Suprapubic skin (tissue), 4 donors: ENCODE measurements at places on chromosomes 3 and 15.
A peak's percentile ranks its signal among the peaks of the same experiment; 100 is the strongest.

GRCh38 chr15:36858423-36858822 lies 241.9 kb downstream of the MEIS2 start:
- H3K27ac ChIP-seq: no peak overlapping the region
- no peak overlapping the region for H3K4me3 ChIP-seq
- H3K4me1 ChIP-seq: no peaks in the 10 kb centered on the region
- no peak for DNase-seq
- H3K27me3 ChIP-seq: no peaks in the 10 kb centered on the region

DNA sequence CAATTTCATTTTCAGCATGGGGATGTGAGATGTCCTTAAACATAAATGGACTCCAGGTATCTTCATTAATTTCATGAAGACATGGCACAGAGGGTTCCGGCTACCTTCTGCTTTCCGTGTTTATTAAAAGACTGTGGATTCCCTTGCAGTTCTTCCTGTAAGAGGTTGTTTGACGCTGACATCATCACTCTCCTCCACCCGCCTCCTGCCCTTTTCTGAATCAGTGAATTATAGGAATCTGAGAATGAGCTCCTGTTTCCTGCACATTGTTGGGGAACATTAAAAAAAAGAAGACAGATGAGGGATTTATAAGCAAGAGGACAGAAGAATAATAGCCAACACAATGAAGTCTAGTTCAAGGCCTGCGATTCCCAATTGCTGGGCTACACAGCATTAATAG lies 191.3 kb downstream of the LPP start:
- no peak overlapping the region for H3K27ac ChIP-seq
- no peak overlapping the region for H3K4me3 ChIP-seq

GRCh38 chr15:65980824-65981456 lies 111.6 kb downstream of the RAB11A start:
- no peak overlapping the region for H3K4me3 ChIP-seq
- no peaks in the 10 kb centered on the region for H3K36me3 ChIP-seq
- H3K27ac ChIP-seq: no peak overlapping the region
- H3K4me1 ChIP-seq: peaks cover 11% of the 10 kb centered on the region
- peaks cover 49% of the 10 kb centered on the region for H3K27me3 ChIP-seq

DNA sequence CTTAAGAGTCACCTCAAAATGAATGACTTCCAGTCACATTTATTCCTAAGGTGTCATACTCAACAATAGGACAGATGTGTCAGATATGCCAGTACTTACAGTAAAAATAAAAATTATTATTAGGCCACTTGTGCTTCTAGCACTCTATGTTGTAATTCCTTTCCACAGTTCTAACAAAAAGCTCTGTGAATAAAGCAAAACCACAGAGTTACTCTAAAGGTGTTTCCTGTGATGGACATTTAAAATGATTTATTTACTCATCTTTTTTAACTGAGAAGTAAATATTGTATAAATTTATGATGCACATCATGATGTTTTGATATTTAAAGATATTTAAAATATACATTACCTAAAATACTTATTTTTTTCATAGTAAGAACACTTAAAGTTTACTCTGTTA lies 13.9 kb upstream of the GOLGA8B start:
- H3K27me3 ChIP-seq: peaks cover 6% of the 10 kb centered on the region
- H3K36me3 ChIP-seq: no peaks in the 10 kb centered on the region
- no peak overlapping the region for H3K4me3 ChIP-seq
- H3K4me1 ChIP-seq: no peaks in the 10 kb centered on the region
- no peak for DNase-seq

DNA sequence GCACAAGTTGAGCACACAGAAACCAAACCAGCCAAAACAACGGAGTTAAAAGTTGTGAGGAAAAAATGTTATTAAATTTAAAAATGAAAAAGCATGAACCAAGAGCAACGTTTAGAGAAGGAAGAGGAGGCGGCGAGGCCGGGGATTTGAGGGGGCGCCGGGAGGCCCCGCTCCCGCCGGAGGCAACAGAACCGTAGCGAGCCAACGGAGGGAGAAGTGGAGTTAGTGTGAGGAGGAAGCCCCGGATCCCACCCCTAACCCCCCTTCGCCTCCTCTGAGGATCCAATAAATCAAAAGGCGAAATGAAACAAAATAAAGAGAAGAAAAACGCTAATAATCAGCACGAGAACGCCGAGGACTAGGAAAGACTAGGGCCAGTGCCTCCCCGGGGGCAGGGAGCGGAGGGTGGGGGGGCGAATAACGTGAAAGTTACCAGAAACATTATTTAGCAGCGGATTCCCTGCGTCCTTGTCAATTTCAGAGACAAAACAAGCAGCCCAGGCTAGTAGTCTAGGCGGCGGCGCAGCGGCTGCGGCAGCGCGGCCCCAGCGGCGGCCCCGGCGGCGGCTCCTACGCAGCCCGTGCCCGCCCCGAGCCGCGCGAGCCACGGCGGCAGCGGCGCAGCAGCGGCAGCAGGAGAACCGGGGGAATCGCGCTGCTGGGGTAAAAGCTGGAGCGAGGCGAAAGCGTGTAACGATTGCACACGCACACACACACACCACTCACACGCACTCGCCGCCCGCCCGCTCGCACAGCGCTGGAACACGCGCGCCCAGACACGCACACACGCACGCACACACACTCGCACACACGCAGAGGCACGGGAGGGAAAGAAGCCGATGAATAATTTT lies 1.7 kb downstream of the MEIS2 start:
- no peaks in the 10 kb centered on the region for H3K36me3 ChIP-seq
- no peak for DNase-seq
- H3K27me3 ChIP-seq: peaks cover 13% of the 10 kb centered on the region
- peak overlapping the region; percentile 92 for H3K27ac ChIP-seq

GRCh38 chr3:10023587-10024310 lies 2.5 kb upstream of the FANCD2 start:
- H3K4me1 ChIP-seq: peaks cover 24% of the 10 kb centered on the region
- H3K27ac ChIP-seq: no peak overlapping the region
- no peak for DNase-seq
- H3K27me3 ChIP-seq: no peaks in the 10 kb centered on the region

DNA sequence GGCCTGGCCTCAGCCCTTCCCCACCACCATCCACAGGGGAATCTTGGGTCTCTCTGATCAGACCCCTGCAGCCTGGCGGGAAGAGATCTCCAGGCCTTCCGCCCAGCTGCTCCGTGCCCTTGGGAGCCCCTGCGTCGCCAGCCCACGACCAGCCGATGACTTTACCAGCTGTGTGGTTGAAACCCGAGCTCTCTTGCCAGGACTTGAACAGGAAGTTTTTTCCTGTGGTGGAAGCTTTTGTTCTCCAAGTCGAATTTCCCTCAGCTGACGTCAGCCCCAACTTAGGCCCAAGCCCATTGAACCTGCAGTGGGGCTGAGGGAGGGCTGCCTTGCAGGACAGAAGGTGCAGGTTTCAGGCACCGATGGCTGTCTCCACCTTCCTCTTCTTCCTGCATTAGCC lies 51.7 kb upstream of the SMAD3 start:
- DNase-seq: no peak
- peaks cover 4% of the 10 kb centered on the region for H3K4me1 ChIP-seq
- no peaks in the 10 kb centered on the region for H3K27me3 ChIP-seq
- H3K27ac ChIP-seq: no peak overlapping the region

DNA sequence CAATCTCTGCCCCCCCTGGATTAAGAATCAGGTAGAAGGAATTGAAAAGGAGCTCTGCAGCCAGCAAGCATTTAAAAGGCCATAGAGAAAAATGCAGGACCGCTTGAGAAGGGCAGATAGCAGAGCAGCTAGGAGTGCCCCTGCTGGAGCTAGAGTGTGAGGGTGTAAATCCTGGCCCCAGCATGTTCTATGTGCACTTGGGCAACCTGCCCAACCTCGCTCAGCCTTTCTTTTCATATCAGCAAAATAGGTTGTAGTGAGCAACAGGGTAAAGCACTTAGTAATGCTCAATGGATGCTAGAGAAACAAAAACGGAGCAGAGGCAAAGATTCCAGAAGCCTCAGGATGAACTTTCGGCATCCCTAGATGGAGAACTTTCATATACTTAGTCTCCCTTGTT lies 25.0 kb upstream of the THBS1 start:
- peaks cover 26% of the 10 kb centered on the region for H3K4me1 ChIP-seq
- H3K36me3 ChIP-seq: no peaks in the 10 kb centered on the region
- H3K4me3 ChIP-seq: no peak overlapping the region
- H3K27me3 ChIP-seq: no peaks in the 10 kb centered on the region
- H3K27ac ChIP-seq: no peak overlapping the region
- DNase-seq: no peak

DNA sequence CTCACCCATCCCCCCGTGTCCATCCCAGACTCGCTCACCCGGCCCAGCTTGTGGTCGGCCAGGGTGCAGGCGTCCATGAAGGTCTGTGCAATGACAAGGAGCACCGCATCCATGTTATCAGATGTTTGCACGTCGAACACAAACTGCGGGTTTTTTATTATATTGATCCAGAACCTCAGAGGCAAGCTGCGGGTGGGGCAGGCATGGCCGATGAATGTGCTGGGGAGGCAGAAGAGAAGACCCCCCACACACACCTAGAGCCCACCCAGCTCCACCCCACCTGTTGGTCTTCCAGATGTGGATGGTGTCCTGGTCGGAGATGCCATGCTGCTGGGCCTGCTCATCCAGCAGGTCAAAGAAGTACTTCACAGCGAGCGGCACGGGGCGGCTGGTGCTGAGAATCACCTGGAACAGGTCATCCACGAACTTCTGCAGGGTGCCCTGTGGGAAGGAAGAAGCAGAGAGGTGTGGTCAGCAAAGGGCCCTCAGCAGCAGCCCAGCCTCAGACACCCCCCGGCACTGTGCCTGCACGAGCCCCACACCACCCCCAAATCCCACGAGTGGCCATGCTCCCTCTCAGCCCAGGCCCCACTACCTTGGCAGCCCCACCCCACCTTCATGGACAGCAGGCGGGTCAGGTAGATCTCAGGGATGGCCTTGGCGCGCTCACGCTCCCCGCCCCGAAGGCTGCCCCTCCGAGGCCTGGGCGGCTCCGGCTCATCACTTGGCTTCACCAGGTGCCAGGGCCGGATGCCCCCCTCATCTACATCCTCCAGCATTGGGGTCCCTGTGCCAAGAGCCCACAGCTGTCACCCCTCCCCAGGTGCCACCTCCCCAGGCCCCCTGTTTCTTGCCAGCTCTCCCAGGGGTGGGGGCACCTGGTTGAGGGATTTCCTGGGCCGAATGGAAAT lies 20.3 kb downstream of the PLXNB1 start:
- no peaks in the 10 kb centered on the region for H3K27me3 ChIP-seq
- H3K4me1 ChIP-seq: peaks cover 27% of the 10 kb centered on the region
- H3K36me3 ChIP-seq: peaks cover 89% of the 10 kb centered on the region
- H3K4me3 ChIP-seq: no peak overlapping the region
- H3K27ac ChIP-seq: no peak overlapping the region

DNA sequence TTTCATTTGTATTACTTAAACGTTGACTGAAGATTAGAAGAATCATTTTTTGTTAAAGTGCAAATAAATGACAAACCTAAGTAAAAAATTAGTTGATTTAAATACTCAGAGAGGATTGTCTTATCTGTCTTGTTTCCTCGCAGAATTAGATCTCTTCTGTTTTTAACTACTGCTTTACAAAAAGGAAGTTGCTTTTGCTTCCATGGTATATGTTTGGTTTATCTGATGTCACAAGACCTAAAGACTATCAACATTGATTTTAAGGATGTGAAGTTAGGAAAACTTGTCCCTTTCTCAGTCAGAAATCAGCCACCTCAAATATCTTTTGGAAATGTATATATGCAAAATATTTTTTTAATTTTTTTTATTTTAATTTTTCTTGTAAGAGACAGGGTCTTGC lies 28.7 kb downstream of the GPR171 start:
- no peaks in the 10 kb centered on the region for H3K4me1 ChIP-seq
- H3K4me3 ChIP-seq: no peak overlapping the region
- H3K27ac ChIP-seq: no peak overlapping the region
- DNase-seq: no peak
- H3K36me3 ChIP-seq: no peaks in the 10 kb centered on the region

DNA sequence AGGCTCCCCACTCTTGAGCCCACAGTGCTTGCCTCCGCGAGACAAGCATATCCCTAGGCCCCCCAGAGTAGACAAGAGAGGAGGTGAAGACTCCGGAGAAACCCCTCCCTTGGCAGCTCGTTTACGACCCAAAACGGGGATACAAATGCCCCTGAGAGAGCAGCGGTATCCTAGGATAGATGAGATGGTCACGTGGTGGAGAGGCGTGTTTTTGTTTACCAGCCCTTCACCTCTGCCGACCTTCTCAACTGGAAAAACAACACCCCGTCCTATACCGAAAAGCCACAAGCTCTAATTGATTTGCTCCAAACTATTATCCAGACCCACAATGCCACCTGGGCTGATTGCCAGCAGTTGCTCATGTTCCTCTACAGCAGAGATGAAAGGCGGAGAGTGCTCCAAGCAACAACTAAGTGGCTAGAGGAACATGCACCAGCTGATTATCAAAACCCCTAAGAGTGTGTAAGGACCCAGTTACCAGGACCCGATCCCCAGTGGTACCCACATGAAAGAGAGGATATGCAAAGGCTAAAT lies 99.5 kb upstream of the OSBPL11 start:
- DNase-seq: no peak
- no peaks in the 10 kb centered on the region for H3K27me3 ChIP-seq
- H3K27ac ChIP-seq: no peak overlapping the region

DNA sequence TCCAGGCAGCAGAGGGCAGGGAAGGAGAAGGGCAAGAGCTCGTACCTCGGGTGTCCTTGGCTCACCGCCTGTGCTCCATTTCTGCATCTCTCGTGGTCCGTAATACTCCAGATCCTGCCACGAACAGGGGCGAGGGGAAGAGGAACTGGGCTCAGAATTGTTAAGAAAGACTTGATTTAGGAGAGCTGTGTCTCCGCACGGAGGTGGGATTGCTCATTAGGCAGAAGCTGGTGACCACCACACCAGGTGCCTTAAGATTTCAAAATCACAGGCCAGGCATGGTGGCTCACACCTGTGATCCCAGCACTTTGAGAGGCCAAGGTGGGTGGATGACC lies 37.2 kb upstream of the BDH1 start:
- H3K36me3 ChIP-seq: no peaks in the 10 kb centered on the region
- H3K4me3 ChIP-seq: no peak overlapping the region
- no peaks in the 10 kb centered on the region for H3K27me3 ChIP-seq
- DNase-seq: no peak
- H3K27ac ChIP-seq: no peak overlapping the region

- no peak overlapping the region for H3K27ac ChIP-seq
- no peak for DNase-seq
- no peaks in the 10 kb centered on the region for H3K4me1 ChIP-seq
- H3K4me3 ChIP-seq: no peak overlapping the region
These were observed 301.2 kb upstream of the ARHGEF26 start for GRCh38 chr3:153820035-153820434.

DNA sequence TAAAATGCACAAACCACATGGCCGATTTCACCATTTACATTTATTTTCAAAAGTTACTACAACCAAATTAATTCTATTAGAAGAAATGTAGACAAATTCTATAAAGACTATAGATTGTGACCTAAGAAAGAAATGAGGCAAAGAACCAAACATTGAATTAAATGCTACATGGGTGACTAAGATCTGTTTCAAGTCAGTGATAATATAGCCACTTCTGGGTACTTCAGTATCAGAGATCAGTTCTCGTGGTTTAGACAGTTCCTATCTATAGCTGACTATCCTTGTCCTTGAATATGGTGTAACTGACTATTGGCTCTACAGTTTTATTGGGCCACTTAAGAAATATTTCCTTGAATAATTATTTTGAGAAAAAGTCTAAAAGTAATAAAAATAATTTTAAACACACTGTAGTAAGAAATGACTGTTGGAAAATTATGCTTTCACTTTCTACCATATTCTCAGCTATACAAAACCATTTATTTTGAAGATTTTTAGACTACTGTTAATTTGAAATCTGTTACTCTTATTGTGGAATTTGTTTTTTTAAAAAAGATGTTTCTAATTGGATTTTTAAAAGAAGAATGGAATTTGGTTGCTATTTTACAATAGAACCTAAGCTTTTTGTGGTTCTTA lies 14.1 kb downstream of the KCNMB3 start:
- H3K36me3 ChIP-seq: peaks cover 20% of the 10 kb centered on the region
- H3K27me3 ChIP-seq: no peaks in the 10 kb centered on the region
- no peaks in the 10 kb centered on the region for H3K4me1 ChIP-seq
- no peak overlapping the region for H3K27ac ChIP-seq
- no peak for DNase-seq
